ENCODE measurements at places on chromosomes 5 and 9.

DNA sequence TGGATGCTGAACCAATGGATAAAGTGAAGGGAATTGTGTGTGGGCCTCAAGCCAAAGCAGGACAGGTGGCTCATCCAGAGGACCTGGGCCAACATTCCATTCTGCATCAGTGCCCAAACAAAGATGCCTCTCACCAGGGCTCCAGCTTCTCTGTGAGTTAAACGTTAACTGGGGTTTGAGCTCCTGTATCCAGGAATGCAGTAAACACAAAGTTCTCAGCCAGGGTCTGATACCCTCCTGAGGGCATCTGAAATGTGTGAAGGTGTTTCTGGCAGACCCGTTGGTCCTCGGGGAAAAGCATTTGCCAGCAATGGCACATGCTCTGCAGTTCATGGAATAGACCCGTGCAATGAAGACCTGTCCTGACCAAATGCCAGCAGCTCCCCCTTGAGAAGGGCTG, 33.9 kb upstream of the AOPEP start:
- DNase-seq: no peak

DNA sequence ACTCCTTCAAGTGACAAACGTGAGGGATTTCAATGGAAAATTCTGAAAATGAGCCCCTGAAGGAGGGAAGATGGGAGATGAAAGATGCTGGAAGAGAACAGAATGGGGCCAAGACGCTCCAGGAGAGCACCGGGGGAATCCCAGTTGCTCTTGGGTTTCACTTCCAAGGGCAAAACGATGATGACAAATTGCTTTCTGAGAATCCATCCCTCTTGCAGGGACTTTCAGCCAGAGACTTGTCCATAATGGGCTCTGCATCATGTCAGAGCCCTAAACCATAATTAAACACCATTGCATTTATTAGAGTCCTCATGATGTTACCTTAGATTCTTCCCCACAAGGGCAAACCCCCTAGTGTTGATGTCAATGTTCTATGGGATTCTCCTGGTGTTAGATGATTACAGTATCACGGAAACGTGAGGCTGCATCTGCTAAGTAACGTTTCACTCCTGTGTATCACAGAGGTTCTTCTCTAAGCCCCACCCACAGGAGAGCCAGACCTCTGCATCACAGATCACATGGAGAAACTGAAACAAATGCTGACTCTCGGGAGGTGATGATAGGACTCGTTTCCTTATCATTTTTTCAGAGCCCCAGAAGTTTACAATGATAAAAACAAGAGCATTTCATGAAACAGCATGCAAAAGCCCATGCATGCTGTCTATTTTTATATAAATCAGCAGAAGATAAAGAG, 114.4 kb downstream of the TENT4A start:
- no peak for DNase-seq

DNA sequence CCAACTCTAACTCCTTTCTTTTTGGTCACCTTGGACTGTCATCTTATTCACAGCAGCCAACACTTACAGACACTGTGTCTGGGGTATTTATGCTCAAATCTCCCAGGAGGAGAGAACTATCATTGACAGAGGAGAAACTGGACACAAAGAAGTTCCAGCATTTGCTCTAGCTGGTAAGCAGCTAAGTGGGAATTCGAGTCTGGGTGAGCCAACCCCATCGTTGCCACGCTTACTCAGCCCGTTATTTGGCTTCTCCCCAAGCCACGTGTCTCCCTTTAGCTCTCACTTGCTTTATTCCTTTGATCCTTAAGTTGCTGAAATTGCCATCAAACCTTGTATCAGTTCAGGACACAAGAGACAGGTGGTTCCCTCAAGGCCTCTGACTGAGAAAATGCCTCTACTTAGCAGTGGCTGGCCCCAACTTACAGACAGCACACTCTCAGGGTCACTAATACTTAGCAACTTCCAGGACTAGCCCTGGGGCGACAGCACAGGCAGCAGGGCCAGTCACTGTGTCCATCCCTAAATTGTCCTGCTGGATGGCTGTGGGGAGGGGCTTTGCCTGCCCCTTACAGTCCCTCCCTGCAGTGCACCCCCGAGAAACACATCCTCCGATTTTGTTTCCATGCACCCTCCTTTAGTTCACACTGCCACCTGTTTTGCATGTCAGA, 1.4 kb downstream of the SLC36A2 start:
- no peak for DNase-seq

DNA sequence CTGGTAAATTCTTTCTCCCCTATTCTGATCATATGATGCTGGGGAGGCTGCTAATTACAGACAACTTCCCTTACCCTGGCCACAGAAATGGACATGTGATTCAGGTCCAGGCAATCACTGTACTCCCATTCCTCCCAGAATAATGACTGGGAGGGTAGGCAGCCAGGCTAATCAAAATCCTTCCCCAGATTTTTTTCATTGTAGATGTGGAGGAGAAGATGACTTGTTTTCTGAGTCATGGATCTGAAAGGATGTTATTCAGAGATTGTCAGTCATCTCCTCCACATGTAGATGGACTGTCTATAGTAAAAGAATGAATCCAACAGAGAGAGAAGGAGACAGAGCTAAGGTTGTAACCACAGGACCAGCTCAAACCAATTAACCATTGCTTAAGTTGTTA, 123.9 kb upstream of the PUM3 start:
- DNase-seq: no peak

GRCh38 chr5:61603211-61603908, 271.3 kb downstream of the ZSWIM6 start:
- DNase-seq: no peak

All from stimulated activated CD8-positive, alpha-beta memory T cell treated with anti-CD3 and anti-CD28 coated beads, Interleukin-15, amount 100 ng/mL, for 4 hours (primary cell).